ENCODE measurements at places on chromosomes 6 and 20.
A peak's percentile ranks its signal among the peaks of the same experiment; 100 is the strongest.

DNA sequence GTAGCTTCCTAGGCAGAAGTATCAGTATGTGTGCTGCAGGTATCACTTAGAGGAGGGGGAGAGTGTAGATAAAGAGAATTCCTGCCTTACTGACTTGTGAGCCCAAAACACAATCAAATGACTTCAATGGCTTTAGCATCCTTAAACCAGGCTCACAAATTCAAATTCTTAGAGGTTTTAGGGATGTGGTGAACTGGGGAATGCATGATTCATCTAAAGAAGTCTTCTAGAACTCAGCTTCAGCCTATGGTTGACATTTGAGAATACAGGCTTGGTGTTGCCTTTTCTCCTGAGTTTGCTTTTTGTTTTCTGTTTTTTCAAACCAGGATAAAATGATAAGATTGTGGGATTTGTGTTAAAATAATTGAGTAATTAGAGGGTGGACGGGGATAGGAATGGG is 14.4 kb downstream of the SNRPC start:
- DNase-seq = peak; percentile 35

DNA sequence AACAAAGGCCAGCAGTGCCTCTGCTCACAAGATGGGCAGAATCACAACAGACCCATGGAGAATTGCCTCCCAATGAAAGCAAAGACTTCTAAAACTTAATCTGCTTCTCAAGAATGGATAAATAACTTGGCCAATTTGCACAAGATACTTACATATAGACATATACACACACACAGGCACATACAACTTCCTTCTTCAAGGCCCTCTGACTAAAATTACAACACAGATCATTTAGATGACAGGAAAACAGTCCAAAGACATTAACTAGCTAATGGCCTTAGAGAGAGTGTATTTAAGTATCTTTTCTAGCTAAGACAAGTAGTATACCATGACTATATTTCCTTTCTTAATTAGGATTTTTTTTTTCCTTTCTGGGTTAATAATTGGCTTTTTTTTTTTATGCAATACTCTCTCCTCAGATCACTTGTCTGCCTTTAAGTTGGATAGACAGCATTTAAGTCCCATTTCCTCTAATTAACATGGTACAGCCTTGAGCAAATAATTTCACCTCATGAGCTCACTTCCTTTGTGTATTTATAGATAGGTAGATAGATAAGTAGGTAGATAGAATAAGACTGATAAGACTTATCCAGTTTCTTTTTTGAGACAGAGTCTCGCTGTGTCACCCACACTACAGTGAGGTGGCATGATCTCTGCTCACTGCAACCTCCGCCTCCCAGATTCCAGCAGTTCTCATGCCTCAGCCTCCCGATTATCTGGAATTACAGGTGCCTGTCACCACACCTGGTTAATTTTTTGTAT is 70.0 kb downstream of the NRSN1 start:
- DNase-seq = no peak

DNA sequence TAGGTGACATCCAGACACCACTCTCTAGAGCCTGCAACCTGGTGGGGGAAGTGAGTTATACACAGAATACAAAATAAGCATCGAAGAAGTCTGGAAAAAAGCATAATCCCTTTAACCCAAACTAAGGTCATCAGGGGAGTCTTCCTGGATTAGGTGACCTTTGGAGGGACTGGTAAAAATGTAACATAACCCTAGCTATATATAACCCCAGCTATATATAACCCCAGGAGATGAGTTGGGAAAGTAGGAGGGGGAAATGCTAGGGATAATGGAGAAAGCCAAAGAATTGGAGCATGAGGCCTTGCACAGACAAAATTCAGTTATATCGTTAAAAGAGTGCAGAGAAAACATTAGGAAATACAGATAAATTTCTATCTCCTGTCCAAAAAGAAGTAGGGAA is 164.8 kb downstream of the QRSL1 start:
- DNase-seq = no peak

DNA sequence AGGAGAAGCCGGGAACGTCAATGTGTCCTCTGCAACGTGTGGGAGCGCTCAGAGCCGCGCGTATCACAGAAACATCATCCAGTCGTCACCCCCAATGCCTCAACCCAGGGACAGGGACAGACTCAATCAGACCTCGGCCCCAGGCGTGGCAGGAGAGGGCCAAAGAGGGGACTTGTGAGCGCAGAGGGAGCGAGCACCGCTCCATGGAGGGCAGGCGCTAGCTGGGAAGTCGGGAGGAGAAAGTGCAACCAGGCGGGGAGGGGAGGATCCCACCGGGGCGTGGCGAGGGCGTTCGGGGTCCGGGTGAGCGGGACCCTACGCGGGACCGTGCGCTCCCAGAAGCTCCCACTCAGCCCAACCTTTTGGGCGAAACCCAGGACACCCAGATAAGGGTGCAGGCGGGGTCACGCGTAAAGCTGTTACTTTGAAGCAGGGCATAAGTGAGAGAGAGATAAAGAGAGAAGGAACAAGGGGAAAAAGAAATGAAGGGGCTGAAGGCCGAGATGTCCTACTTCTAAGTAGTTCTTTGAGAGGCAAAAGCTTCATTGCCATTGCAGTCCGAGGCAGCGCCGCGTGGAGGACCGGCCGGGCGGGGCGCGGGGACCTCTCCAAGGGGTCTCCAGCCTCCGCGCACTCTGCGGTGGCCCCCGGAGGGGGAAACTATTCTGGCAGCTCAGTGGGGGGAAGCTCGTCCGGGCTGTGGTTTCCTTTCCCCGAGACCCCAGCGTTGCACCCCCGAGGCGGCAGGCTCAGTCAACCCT is 862 bp upstream of the SOBP start:
- DNase-seq = no peak

DNA sequence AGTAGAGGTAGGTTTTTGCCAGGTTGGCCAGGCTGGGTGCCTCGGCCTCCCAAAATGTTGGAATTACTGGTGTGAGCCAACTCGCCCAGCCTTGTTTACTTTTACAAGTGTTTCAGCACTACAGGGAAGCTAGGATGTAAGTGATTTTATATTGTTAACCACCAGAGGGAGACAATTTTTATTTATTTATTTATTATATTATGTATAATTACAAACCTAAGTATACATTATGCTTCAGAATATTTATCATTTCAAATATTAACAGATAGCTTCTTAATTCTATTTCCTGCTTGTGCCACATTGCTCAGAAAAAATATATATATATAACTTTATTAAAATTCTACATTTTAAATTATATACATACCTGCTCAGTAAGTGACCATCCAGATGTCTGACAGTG is 9.8 kb downstream of the MMUT start:
- no peak for DNase-seq

GRCh38 chr6:36049582-36049981 is 22.0 kb downstream of the MAPK14 start:
- no peak for DNase-seq

DNA sequence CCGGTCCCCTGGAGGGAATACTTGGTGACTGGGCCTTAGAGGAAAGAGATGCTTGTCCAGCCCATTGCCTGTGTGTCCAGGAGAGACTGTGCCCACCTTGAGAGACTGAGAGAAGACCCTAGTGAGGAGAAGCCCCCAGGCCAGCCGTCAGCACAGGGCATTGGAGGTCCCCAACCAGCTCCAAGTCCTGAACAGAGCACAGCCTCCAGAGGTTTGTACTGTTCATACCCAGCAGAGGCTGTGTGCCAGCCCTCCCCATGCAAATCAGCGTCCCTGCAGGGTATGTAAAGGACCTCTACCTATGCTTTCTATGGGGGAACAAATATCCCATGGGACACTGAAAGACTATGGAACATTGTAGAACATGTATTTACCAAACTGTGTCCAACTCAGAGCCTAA is 8.4 kb downstream of the HLA-E start:
- DNase-seq = no peak

GRCh38 chr20:4171538-4172116 is 156.3 kb upstream of the RNF24 start:
- no peak for DNase-seq

- no peak for DNase-seq
Measured at GRCh38 chr6:100194535-100194934, 200.5 kb upstream of the MCHR2 start.

DNA sequence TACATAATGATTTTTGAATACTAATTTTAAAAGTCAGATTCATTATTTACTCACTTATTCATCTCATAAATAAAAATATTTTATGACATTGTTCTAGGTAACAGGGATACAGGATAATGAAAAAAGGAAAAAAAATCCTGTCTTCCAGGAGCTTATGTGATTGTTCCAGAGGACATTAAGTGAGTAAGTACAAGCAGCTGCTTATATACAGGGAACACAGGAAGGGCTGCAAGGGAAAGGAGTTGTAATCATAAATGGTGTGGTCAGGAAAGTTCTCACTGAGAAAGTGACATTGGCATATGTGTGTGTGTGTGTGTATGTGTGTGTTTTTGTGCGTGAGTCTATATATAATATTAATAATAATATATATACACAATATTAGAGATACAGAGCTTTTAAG is 121.8 kb downstream of the HAO1 start:
- DNase-seq = no peak

GRCh38 chr6:11615214-11615602 is 77.7 kb downstream of the TMEM170B start:
- no peak for DNase-seq

DNA sequence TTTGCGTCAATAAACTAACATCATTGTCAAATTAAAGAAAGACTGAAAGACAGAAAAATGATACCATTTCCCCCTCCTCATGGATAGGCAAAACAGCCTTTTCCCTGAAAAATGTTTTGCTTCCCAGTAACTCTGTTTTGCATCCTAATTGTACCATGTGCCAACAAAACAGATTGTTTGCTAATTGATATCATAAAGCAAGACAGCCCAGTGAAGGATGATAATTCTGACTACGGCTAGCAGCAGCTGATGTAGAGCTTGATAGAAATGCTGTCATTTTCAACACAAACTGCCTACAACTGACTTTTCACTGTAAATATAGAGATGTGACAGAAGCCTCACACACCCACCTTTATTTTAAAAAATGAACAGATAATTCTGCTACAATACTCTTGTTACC is 1061.6 kb downstream of the HACE1 start:
- DNase-seq = no peak

DNA sequence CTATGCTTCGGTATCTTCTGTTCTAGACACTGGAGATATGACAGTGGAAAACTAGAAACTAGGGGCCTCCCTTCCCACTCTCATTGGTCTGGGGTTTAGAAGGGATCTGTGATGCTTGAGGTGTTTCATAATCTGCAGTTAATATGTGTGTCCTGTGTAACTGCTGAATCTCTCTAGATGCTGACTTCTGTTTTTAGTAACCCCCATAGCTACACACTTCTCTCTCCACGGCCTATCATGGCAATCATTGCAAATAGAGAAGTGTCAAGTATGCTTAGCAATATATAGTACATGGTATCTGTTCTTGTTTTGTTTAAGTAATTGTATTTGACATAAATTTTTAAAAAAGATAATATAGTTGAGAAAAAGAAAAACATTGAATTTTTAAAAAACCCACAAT is 394.6 kb upstream of the MMS22L start:
- DNase-seq = no peak

- no peak for DNase-seq
Measured at GRCh38 chr20:7859356-7859802, 80.9 kb downstream of the HAO1 start.

DNA sequence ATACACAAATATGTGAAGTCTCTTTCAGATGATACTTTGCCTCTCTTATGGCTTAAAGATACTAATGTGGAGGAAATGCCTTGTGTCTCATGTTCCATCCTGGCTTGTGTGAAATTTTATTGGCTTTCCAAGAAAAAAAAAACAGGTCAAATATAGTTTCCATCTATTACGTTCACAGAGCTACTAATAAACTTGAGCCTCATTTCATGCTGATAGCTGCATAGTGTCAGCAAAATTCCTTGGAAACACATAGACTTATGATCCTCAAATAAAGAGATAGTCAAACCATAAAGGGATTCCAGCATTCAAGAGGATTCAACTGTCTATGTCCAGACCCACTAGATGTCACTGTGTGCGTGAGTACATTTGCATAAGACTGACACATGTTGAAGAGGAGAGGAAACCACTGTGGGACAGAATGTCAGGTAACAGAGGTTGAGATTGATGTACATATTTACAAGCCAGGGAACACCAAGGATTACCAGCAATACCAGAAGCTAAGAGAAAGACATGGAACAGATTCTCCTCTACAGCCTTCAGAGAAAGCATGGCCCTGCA is 266.6 kb downstream of the COL12A1 start:
- no peak for DNase-seq

DNA sequence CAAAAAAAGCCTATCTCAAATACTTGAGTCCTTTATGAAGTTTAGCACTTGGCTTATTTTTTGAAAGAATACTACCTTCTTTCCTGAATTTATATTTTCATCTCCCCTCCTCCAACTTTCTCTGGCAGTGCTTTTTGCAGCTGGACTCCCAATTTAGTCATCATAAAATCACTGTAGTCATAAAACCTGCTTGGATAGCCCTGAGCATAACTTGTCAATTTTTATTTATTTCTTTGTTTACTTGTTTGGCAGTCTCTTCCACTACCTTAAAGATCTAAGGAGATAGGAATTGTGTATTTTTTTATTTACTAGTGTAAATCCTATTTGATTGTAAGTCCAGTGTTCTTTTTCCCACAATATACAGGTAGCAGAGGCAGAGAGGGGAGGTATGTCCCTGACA is 11.2 kb upstream of the EDN1 start:
- no peak for DNase-seq

GRCh38 chr20:37226889-37227288 is 34.7 kb downstream of the GHRH start:
- no peak for DNase-seq

- no peak for DNase-seq
Measured at GRCh38 chr20:33482581-33482980, 7.3 kb upstream of the CBFA2T2 start.

DNA sequence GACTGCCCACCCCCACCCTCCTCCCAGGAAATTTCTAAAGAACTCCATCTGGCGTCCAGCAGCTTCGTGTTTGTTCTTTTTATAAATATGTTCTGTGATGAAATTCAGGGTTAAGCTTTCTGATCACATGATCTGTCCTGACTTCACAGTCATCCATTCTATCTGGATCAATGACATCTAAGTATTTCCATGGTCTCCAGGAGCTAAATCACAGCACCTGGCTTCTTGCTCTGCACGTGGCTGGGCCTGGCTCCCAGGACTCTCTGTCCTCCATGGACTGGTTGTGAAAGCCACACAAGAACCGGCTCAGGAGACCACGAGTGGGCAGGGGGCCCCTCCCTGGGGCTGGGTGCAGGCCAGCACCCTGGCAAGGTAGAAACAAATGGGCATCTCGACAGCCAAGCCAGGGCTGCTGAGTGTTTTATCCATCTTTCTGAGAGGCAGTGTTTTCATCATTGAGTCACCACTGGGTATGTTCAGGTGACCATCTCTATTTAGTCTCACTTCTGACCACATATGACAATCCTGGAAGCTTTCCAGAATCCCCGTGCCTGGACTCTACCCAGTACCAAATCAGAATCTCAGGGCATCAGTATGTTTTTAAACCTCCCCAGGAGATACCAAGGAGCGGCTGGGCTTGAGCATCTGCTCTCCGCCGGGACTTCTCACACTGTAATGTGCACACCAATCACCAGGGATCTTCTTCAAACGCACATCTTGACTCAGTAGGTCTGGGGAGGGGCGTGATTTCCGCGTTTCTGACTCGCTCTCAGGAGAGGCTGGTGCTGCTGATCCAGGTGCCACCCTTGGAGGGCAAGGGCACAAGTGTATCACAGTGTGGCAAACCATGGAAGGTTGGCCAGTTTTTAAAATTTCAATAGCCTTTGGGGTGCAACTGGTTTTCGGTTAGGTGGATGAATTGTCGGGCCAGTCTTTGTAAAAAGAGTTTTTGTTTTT is 31.6 kb upstream of the PXDC1 start:
- no peak for DNase-seq

All from BJ (cell line).